ENCODE measurements at places on chromosomes 2 and 18.

DNA sequence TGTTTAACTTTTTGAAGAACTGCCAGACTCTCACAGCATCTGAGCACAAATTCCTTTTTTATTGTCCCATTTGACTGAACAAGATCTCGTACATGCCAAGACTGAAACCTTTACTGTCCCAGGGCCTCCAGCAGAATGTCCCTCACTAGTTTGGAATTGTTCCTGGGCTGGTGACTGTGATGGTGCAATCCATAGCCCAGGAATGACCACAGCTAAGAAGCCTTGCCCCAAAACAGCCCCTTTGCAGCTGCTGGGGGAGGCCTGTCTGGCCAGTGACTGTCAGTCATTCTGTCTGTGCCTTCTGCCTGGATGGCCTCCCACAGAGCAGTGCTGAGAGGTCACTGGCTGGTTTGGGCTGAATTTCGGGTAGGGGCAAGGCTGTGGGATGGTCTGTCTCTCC, 184.5 kb upstream of the MSH6 start:
- DNase-seq = no peak

- no peak for DNase-seq
Measured at GRCh38 chr2:158543957-158544356, 87.2 kb downstream of the PKP4 start.

DNA sequence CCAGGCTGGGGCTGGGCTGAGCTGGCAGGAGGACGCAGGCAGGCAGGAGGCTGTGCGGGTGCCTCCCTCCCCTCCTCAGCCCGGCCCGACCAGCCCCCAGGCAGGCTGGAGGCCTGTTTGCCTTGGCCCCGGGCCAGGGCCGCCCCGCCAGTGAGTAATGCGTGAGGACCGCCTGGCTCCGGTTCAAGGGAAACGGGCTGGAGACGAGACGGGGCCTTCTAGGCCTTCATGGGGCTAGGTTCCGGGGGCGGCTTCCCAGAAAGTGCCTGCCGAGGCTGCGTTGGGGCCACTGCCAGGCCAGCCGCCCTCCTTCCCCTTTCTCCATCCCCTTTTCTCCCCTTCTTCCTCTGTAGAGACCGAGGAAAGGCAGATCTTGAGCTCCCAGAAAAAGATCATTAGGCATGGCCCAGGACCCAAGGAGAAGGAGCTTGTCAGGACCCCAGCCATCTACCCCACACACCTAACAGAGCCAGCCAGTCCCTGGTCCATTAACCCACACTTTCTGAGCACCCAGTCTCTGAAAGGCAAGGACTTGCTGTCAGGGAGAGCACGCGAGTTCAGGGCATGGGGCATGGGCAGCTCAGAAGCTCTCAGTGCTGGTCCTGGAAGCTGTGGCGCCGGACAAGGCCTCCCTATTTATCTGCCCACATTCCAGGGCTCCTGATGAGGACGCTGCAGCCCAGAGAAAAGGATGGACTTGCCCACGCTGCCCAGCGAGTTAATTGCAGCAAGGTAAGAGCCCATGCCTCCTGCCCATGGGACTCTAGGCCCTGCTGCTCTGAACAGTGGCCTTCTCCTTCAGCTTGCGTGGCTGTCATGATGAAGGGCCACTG, 48.5 kb downstream of the SMAD7 start:
- peak; percentile 93 for DNase-seq

- DNase-seq = no peak
Measured at GRCh38 chr18:69580107-69580506, 179.4 kb downstream of the DOK6 start.

GRCh38 chr2:39127973-39128372, 7.1 kb upstream of the SOS1 start:
- DNase-seq = no peak

- DNase-seq = no peak
Measured at GRCh38 chr2:222364285-222364895, 60.0 kb upstream of the SGPP2 start.

GRCh38 chr2:200054681-200055468, 99.5 kb downstream of the MAIP1 start:
- DNase-seq = peak; percentile 13

GRCh38 chr18:36895606-36896005, 66.7 kb downstream of the KIAA1328 start:
- DNase-seq = no peak

DNA sequence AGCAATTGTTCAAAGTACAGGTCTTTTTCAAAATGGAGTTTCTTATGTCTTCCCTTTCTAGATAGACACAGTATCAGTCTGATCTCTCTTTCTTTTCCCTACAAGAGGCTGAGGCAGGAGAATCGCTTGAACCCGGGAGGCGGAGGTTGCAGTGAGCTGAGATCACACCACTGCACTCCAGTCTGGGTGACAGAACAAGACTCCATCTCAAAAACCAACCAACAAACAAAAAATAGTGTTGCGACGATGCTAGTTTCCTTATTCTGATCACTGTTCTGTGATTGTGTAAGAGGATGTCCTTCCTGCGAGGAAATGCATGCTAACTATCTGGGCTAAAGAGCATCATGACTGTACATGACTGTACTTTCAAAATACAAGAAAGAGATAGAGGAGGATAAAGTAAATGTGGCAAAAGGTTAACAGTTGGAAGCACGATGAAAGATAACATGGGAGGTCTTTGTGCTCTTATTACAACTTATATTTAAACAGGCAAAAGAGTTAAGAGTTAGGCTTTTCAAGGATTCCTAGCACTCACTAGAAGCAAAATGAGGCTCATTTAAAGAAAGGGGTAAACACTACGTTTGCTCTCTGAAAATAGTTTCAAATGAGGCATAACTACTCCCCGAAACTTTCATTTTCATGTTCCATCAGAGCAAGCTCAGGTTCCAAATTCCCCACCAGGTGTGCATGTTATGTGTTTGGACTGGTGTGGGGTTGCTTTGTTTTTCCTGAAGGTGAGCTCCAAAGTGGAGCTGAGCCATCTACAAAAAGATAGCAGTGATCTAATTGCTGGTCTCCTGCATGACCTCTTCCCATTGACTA, 23.8 kb downstream of the SOWAHC start:
- DNase-seq = no peak

All from NCI-H1092 treated with DMSO at 0.1 percent for 48 hours (cell line).